ENCODE measurements at places on chromosomes 16 and 17. TPM values are rescaled to one million over a fixed set of nuclear protein-coding genes. Genes with fewer than 3 reads are reported as not detected.

GRCh38 chr17:44575403-44575802, 18.1 kb downstream of the FZD2 start:
- DNase-seq, result no peak

Gene ZG16B
- 0.60 TPM for polyA plus RNA-seq

- DNase-seq, result no peak
These were observed 35.1 kb downstream of the IL21R start for GRCh38 chr16:27436921-27437650.

DNA sequence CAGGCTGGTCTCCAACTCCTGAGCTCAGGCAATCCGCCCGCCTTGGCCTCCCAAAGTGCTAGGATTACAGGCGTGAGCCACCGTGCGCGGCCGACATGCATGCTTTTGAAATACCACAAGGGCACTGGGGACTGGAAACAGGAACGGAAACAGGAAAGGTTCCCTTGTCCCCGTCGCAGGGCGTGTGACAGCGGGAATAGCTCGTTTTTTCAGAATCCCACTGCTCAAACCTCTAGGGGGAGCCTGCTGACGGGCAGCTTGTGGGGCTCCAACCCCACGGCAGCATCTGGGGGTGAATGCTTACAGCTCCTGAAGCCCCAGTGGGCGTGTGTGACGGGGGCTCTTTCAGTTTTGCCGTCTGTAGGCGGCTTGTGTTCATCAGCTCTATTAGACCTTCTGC, 18.8 kb upstream of the ASGR2 start:
- DNase-seq, result no peak

Gene OR1F1
- polyA plus RNA-seq, result not detected

Measured in right renal cortex interstitium (tissue), 3 donors.